DMS79 treated with DMSO at 0.1 percent for 48 hours (cell line): ENCODE measurements at places on chromosomes 7 and 10.

DNA sequence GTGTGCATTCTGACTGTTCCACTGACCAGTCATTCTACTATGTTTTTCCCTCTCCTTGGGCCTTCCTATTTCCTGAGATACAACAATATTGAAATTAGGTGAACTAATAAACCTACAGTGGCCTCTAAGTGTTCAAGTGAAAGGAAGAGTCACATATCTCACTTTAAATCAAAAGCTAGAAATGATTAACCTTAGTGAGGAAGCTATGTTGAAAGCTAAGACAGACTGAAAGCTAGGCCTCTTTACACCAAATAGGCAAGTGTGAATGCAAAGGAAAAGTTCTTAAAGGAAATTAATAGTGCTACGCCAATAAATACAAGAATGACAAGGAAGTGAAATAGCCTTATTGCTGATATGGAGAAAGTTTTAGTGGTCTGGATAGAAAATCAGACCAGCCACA, 5.7 kb upstream of the DYNC1I1 start:
- no peak for DNase-seq

GRCh38 chr7:69654849-69655707, 56.8 kb downstream of the AUTS2 start:
- DNase-seq: peak; percentile 94

DNA sequence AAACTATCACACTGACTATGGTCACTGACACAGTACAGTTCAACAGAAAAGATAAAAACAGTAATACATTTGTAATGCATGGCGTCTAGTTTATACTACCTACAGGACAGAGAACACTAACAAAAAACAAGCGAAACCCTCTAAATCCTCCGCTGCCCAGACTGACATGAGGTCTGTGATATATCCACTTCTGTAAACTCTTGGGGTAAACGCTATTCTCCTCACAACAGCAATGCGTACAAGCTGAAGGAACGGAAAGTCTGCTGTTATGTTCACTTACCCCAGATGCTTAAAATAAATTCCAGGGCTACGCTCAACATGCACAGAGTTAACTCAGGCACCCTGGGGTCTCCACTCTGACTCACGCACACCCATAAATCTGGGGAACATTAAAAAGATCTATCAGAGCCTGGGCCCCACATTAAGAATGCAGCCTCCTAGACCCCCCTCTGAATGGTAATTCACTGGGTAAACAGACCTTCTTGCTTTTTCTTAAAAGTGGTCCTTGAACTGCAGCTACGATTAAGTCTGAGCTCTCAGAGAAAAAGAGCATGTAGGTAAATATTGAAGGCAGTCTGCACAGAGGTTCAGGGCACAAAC, 105.6 kb downstream of the CTBP2 start:
- DNase-seq: peak; percentile 42

- DNase-seq: no peak
Measured at GRCh38 chr10:110546499-110547110, 20.9 kb upstream of the SMC3 start.

- DNase-seq: no peak
Measured at GRCh38 chr7:77242068-77242467, 42.4 kb upstream of the FGL2 start.

DNA sequence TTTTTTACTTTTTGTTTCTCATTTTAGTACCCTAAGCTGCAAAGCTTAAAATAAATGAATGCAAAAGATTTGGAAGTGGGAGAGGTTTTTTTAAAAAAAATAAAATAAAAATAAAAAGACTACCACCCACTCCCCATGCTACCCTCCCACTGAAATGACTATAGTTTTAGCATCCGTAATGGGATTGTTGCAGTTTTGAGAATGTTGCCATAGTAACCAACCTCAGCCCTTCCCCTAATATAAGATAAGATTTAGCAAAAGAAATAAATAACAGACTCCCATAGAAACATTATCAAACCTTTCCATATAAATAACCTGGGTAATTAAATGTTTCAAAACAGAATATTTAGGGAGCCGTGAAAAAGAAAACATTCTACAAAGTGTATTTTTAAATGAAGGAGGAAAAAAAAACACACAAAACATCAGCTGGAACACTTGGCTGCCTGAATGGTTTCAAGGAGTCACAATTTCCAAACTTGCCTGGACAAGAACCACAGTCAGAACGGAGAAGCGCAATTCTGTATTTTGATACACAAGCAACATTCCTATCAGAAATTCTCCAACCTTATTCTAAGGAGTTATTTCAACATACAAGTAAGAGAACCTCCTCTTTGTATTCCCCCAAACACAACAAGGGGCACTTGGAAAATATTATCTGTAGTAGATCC, 57.4 kb downstream of the DGKI start:
- DNase-seq: peak; percentile 25

DNA sequence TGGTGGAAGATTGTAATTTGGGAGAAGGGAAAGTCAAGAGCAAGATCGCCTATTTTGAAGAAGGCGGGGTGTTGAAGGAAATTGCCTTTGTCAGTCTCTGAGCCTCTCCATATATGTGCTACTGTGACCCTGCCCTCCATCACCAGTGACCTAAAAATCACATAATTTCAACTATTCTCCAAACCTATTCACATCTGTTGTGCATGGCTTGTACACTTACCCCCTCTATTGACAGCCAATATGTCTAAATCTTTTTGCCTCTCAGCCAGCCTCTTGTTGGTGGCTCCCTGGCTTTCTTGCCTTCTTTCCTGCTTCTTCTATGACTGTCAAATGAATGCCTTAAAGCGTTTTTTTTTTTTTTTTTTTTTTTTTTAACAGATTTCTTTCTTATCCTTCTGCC, 295.6 kb downstream of the AUTS2 start:
- DNase-seq: peak; percentile 13

DNA sequence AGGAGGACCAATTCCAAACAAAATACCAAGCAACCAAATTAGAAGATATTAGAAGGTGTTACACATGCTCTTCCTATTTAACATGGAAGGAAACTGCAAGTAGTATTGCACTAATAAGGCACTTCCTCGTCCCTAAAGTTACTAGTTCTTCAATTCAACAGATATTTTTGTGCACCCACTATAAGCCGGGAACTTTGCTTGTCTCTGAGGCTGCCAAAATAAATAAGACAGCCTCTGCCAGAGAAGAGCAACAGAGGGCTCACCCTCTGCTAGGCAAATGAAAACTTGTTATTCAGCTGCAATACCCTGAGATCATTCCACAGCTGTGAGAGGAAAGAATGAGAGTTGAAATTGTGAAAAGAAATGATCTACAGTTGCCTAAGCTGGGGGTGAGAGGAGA, 37.4 kb upstream of the GSAP start:
- no peak for DNase-seq

DNA sequence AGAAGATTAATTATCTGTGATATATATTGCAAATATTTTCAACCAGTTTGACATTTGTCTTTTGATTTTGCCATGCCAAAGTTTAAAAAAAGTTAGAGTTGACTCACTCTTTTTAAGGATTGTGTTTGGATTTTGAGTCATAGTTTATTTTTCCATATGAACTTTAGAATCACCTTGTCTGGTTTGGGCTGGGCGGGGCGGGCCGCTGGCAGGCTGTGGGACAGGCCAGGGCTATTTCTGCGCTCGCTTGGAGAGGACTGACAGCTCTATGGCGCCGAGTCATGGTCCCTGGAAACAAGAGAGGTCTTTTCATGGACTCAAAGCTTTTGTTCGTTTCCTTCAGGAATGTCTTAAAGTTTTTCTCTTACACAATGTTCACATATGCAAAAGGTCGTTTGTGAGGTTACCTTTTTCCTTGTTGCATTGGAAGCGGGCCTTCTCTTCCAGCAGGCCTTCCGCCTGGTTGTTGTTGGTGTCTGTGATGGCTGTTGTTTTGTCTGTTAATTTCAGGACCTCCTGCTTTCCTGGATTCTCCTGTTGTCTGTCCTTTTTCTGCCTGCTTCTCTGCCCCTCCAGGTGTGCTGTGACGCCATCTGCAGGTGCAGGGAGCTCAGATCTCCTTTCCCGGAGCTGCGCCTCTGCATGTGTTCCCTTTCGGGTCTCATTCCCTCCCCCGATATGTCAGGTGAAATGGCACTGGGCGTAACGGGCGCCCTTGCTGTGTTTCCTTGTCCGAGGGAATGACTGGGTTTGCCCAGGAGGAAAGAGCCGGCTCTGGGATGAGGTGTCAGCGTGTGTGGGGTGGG, 53.8 kb downstream of the INPP5A start:
- DNase-seq: no peak
